Astrocyte of the spinal cord (primary cell): ENCODE measurements at places on chromosomes 11 and 22.

DNA sequence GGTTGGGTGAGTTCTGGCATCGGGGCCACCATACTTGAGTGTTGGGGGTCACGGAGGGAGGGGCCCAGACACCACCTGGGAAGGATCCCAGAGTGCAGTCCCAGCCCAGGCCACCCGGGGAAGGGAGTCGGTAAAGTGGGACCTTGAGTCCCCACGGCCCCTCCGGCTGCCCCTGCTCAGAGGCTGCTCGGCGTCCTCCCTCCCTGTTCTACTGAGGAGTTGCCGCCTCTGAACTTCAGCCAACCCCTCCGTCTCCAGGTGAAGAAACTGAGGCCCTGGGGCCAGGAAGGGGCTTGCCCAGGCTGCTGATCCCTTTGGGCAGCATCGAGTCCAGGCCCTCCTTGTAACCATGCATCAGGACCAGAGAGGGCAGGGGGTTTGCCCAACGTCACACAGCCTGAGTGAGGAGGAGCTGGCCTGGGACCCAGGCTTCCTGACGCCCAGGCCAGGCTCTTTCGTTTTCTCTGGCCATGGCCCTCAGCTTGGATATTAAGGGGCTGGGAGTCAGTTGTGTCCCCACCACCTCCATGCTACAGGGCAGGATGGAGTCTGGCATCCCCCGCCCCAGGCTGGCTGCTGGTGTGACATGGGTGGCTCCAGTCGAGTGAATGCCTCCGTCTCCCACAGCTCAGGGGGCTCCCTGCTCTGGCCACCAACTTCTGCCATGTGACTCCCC is 1.3 kb downstream of the PARVG start:
- no peak for DNase-seq

DNA sequence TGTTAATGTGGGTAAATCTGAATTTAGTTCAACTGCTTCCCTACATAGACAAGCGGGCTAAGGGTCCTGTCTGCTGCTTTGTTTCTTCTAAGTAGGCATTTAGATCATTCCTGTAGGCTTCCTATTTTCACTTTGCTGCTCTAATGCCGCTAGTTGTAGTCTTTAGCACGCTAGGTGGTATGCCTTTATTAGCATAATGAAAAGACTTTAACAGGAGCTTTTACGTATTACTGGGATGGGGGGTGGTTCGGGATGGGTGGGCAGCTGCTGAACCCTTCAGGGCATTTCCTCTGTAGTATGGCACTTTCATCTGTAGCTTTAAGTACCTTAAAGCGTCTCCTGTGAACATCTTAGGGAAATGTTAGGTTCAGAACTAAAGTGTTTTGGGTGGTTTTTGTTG is 85.3 kb downstream of the GGT1 start:
- DNase-seq, result no peak

- DNase-seq, result no peak
Measured at GRCh38 chr11:118645066-118645715, 34.3 kb downstream of the TREH start.

DNA sequence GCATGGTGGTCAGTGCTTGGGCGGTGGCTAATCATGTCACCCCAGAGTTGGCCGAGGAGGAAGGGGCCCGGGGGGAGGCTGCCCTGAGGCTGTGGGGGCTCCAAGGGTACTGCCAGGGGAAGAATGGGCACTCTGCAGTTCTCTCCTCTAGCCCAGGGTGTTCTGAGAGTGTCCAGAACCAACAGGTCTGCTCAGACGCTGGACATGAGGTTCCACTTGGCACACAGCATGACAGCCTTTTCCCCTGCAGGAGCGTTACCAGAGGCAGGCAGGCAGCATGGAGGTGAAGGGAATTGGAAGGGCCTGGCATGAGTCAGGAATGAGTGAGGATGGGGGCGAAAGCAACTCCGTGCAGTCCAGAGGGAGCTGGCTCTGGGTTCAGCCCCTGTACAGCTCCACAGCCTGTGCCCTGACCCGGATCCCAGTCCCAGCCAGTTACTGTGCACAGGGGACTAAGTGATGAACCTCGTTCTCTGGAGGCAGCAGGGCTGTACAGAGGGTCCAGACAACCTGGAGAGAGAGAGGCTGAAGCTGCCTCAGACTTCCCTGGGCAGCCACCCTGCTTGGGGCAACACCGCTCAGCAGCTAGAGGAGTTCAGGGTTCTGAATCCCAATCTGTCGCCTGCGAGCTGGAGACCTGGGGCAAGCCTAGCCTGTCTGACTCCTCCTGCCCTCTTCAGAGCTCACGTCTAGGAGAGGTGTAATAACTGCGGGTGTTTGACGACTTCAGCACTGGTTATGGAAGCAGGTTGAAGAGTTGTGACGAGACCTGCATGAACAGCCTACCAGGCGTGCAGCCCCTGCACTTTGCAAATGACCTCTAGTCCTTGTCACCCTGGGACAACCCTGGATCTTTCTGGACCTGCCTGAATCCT is 14.7 kb upstream of the TUB start:
- DNase-seq, result no peak

GRCh38 chr22:35315141-35315854 is 15.6 kb downstream of the TOM1 start:
- DNase-seq, result no peak

DNA sequence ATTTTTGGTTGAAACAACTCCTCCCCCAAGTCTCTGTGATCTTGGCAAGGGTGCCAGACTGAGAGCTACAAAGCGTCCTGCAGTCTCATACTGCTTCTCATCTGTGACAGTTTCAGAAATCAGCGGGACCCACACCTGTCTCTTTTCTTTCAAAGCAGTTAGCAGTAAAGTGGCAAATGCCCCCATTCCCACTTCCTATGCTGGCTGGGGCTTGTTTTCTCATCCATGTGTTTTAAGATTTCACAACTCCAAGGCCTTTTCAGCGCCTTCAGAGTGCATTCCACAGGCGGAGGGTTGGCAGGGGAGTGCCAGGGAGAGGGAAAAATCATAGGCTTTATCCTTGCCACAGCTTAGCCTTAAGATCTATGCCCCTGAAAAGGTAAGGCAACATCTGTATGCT is 493.5 kb downstream of the OPCML start:
- no peak for DNase-seq

DNA sequence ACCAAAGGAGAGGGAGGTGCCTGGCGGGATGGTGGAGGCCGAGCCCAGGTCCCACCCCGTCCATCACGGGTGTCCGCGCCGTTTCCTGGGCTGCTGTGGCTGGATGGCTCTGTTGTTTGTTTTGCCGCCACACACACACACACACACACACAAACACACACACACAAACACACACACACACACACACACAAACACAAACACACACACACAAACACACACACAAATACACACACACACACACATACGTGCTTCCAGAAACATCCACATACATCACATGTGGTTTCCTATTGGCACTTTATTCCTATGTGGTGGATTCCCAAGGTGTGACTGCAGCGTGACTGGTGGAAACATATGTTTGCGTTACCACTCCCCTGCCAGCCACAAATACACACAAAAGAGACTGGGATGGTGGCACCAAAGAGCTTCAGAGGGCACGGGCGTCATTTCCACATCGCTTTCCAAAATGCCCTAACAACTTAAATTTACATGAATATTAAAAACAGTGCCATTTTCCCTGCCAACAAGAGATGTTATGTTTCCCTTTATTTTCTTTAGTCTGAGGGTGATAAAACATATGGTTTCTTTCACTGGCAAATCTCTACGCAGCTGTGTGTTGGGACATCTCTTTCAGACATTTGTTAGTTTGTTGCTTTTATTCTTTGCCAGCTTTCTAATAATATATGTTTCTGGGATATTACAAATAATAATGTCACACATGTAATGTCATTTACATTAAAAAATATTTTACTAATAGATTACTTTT is 356.8 kb downstream of the BRD1 start:
- DNase-seq, result no peak

- DNase-seq, result no peak
Measured at GRCh38 chr22:48153726-48154125, 1391.3 kb downstream of the TBC1D22A start.

- DNase-seq, result no peak
Measured at GRCh38 chr11:129319751-129320150, 55.9 kb upstream of the BARX2 start.

GRCh38 chr11:120978701-120979100 is 45.2 kb upstream of the TBCEL start:
- no peak for DNase-seq

- no peak for DNase-seq
Measured at GRCh38 chr11:35734669-35735410, 72.3 kb downstream of the TRIM44 start.

GRCh38 chr11:11420191-11420898 is 67.3 kb upstream of the CSNK2A3 start:
- no peak for DNase-seq

DNA sequence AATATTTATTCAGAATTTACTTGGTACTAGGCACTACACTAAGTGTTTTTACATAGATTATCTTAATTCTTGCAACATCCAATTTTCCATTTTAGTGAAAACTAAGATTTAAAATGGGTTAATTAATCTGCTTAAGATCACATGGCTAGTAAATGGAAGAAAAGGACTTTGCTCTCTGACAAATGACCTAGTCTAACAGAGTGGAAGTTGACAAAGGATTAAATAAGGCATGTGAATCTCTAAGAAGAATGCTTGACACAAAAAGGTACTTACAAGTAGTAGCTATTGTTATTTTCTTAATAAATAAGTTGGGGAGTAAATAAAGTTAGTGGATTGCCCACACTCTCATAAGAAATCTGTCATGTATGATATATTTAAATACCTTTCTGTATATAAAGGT is 584.8 kb downstream of the DLG2 start:
- no peak for DNase-seq

GRCh38 chr11:74004759-74005615 is 3.9 kb downstream of the UCP3 start:
- no peak for DNase-seq

DNA sequence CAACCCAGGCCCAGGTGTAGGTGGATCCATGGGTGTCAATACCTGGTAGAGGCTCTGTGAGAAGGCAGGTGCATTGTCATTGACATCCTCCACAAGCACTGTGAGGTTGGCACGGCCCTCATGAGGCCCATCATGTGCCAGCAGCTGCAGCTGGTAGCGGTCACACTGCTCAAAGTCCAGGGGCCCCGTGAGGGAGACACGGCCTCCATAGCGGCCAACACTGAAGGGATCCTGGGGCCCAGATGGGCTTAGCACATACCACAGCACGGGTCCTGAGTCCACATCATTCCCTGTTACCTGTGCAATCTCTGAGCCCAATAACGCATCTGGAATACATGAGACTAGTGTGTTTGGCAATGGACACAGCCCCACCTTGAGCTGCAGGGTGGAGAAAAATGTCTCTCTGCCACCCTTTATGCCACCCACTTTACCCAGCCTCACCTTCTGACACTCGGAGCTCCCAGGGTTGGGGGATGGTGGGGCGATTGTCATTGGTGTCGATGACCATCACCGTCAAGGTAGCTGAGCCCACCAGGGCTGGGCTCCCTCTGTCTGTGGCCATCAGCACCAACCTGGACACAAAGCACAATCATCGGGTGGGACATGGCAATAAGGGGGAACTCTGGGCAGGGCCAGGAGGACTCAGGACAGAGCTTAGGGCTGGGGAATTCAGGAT is 6.1 kb upstream of the TPP1 start:
- DNase-seq, result no peak

GRCh38 chr22:41919357-41920224 is 4.7 kb upstream of the SHISA8 start:
- peak; percentile 45 for DNase-seq

DNA sequence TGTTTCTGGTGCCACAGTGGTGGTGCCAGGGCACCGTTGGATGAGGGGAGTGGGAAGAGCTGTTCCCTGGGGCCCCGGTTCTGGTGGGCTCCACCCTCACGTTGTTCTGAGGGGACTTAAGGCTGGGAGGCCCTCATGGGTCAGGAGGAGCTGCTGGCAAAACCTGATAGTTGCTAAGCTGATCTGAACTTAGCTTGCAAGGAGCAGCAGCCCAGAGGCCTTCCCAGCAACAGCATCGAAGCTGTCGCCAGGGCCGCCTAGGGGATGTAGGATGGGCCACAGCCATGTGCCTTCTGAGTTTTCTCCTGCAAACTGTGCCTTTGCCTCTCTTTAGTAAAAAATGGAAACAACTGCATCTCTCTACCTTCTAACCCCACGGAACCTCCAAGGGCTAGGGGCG is 240.2 kb downstream of the TBC1D22A start:
- DNase-seq, result no peak

- no peak for DNase-seq
Measured at GRCh38 chr11:71265559-71266092, 13.2 kb upstream of the SHANK2 start.

GRCh38 chr11:79054636-79055035 is 386.2 kb downstream of the TENM4 start:
- DNase-seq, result peak; percentile 82

- DNase-seq, result no peak
Measured at GRCh38 chr11:131534611-131535010, 164.2 kb downstream of the NTM start.

DNA sequence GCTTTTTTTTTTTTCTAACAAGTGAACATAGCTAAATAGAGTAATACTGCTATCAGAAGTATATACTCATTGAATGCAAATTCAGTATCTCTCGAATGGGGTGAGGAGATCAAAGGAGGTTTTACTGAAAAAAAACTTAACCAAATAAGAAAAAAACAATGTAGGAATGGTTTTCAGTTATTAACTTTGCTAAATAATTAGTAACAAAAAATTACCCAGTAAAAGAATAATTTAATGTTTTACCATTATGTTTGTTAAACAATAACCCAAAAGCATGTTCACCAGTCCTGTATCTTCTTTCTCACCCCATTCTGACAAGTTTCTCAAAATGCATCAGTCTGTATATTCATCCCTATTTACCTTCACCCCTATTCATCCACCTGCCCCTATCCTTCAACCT is 22.6 kb upstream of the CTSC start:
- no peak for DNase-seq

- no peak for DNase-seq
Measured at GRCh38 chr11:113828191-113828590, 47.2 kb downstream of the USP28 start.

- no peak for DNase-seq
Measured at GRCh38 chr11:116774661-116775060, 1.9 kb upstream of the BUD13 start.

- DNase-seq, result no peak
Measured at GRCh38 chr11:111367411-111368284, 11.4 kb downstream of the POU2AF1 start.

DNA sequence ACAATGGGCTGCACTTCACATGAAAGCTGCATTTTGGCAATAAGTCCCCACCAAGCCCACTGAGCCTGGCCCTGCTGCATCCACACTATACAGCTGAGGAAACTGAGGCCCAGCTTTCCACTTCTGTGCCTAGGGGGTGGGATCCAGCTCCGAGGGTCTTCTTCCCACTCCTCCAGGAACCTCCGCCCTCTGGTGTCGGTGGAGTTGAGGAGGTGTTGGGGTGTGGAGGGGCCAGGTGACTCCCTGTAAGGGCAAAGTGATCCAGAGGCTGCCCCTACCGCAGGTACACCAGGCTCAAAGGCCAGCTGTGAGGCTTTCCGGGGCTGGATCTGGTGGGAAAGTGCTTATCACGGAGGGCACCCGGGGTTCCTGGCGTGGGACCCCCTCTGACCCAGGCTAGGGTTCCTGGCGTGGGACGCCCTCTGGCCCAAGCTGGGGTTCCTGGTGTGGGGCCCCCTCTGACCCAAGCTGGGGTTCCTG is 125.0 kb downstream of the KCNQ1 start:
- no peak for DNase-seq

GRCh38 chr11:34823639-34824038 is 92.5 kb downstream of the APIP start:
- DNase-seq, result no peak
